ENCODE measurements at places on chromosomes 12 and 14. TPM values are rescaled to one million over a fixed set of nuclear protein-coding genes. Genes with fewer than 3 reads are reported as not detected.

The LRRC9 gene
- total RNA-seq, result not detected

DNA sequence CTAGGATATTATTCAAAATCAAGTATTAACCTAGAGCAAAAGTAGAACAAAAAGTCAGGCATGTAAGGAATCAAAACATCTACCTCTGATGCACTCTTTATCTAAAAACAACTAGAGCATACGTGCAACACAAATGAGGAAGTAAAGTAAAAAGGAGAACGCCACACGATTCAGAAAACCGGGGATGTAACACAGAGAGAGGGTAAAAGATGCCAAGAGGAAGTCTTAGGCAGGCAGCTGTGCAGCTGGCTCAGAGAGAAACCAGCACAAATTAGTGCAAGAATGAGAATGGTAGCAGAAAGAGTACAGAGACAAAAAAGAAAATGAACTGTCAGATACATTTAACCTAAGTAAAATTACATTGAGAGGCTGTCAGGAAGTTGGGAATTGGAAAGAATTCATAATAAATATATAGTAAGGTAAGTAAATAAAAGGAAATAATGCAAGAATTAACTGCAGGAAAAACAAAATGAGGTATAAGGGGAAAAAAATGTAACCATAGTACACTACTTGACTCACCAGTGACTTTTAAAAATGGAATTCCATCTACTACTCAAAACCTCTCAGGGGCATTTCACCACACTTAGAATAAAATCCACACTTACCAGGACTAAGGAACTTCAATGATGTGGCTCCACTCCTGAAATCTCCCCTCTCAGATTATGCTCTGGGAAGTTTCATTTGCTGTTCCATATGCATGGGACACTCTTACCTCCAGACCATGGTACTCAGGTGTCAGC is 17.1 kb downstream of the BCAT1 start:
- DNase-seq, result no peak

GRCh38 chr12:110037315-110037714 is 11.0 kb downstream of the C12orf76 start:
- no peak for DNase-seq

The HSP90AA1 gene
- 490 TPM for total RNA-seq
